AML-193 (cell line): ENCODE measurements at places on chromosomes 4 and X.

- DNase-seq, result peak; percentile 69
Measured at GRCh38 chrX:124212622-124213021, 119.8 kb upstream of the TEX13D start.

- DNase-seq, result peak; percentile 97
Measured at GRCh38 chr4:106676173-106676921, 307.8 kb upstream of the GIMD1 start.

- no peak for DNase-seq
Measured at GRCh38 chrX:21989384-21989783, 42.7 kb upstream of the PHEX start.

- no peak for DNase-seq
Measured at GRCh38 chr4:7055111-7055989, 12.2 kb downstream of the TADA2B start.

- no peak for DNase-seq
Measured at GRCh38 chr4:156954587-156954986, 17.0 kb downstream of the PDGFC start.

DNA sequence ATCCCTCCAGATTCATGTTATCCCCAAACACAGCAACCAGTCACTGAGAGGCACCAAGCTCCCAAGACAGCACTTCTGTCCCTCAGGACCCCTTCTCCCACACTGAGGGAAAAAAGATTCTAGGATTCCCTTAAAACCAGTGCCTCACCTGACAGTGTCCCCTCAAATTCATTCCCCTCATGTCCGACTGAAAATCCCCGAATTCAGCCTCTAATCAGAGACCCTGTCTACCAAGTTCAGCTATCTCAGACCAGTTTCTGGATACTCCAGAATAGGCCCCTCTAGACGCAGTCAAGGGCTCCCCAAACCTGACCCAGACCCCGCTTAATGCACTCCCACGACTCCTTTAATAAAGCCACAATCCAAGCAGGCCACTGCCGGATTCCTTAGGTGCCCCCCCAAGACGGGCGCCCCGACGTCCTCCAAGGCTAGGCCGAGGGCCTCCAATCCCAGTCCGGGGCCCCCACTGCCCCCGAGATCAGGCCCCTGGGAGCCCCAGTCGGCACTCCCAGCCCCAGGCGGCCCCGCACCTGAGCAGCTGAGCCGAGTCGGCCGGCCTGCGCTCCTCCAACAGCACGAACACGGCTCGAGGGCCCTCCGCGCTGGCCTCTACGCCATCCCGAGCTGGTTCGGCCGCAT lies 457 bp downstream of the TFE3 start:
- no peak for DNase-seq

- DNase-seq, result no peak
Measured at GRCh38 chrX:39757971-39758370, 339.8 kb downstream of the BCOR start.

DNA sequence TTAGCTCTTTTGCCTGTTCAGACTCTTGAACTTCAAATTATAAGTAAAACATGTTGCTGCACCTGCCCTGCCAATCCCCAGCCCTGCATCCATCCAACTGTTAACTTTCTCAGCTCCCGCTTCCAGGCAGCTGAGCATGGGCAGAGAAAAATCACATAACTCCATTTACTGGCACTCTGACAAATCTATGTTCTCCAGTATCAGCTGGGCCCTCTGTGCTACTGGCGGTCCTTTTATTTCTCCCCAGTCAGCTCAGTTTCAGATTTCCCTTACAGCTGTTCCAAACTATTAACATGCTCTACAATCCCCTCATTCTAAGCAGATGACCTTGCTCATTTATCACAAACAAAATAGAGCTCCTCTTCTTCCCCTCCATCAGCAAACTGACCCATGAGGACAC lies 240.4 kb upstream of the TET2 start:
- no peak for DNase-seq

DNA sequence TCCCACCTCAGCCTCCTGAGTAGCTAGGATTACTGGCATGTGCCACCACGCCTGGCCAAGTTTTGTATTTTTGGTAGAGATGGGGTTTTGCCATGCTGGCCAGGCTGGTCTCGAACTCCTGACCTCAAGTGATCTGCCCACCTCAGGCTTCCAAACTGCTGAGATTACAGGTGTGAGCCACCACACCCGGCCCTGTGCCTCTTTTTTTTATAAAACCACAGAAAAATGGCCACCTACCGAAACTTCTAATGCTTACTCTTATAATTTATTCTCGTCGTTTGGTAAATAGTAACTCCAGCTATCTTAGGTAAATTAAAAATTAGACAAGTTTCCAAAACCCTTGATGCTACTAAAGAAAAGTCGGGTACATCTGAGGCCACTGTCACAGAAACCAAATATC lies 54.4 kb downstream of the IRF2 start:
- no peak for DNase-seq

DNA sequence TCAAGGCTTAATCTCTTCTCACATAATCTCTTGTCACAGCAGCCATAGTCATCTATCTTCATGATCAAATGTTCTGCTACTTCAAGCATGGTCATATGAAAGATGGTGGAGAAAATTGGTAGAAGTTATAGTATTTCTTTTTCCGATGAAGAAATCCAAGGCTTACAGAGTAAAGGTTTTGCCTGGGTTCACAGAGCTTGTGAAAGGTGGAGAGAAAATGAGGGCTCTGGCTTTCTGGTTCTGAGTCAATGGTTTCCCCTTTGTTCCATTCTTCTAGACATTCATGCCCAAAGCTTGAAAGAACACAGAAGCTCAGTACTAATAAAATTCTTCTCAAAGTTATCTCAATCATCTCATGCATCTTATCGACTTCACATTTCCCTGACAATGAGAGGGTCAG lies 36.1 kb downstream of the CLNK start:
- no peak for DNase-seq

GRCh38 chr4:158181906-158182305 lies 9.1 kb upstream of the GASK1B start:
- no peak for DNase-seq

DNA sequence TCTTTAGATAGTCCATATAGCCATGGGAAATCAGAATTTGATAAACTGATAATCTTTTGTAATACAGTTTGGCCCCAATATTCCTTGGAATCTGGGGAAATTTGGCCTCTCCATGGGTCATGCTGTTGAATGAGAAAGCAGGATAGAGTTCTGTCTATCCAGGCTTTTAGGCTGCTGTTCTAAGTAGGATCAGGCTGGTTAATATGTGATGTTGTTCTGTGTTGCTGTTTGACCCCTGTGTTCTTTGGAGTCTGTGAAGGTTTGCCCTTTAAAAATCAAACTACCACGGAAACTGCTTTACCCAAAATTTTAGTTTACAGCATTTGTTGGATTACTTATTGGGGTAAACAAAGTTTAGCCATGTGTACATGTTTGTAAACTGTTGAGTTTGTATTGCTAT lies 114.5 kb downstream of the ZNF330 start:
- no peak for DNase-seq

DNA sequence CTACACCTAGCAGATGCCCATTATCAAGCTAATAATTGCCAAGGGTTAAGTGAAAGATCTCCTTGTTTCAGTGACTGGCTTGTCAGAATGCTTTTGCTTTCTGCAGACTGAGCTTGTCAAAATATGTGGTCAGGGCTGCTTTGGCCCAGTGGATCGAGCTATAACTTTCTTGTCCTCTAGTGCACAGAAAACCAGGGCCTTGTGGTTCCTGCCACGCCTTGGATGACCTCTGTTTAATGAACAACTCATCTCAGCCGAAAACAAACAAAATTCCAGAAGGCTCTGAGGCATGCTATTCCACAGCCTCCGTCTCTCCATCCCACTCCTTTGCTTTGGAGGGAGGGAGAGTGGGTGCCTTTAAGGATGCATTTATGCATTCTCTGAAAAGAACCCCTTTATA lies 11.3 kb downstream of the EVC start:
- no peak for DNase-seq
